ENCODE measurements at places on chromosomes 1 and 21. TPM values are rescaled to one million over a fixed set of nuclear protein-coding genes. Genes with fewer than 3 reads are reported as not detected.
A peak's percentile ranks its signal among the peaks of the same experiment; 100 is the strongest.

Gene OLFML3
- 13.5 TPM for total RNA-seq

DNA sequence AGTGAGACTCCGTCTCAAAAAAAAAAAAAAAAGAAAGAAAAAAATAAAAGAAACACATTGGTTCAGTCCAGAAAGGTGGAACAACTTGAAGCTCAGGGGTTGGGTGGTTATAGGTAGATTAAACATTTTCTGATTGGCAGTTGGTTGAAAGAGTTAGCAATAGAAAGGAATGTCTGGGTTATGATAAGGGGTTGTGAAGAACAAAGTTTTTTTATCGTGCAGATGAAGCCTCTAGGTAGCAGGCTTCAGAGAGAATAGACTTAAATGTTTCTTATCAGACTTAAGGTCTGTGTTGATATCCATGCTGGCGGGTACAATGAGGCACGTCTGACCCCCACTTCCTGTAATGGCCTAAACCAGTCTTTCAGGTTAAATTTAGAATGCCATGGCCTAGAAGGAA, 45.0 kb upstream of the PDE9A start:
- H3K27ac ChIP-seq, result no peak overlapping the region
- H3K4me1 ChIP-seq, result peaks cover 3% of the 10 kb centered on the region
- no peaks in the 10 kb centered on the region for H3K36me3 ChIP-seq
- H3K4me3 ChIP-seq, result no peak overlapping the region

- no peak for DNase-seq
- H3K36me3 ChIP-seq, result no peaks in the 10 kb centered on the region
- H3K27me3 ChIP-seq, result no peaks in the 10 kb centered on the region
- H3K4me1 ChIP-seq, result no peaks in the 10 kb centered on the region
Observed at GRCh38 chr1:98352378-98352777, 309.1 kb upstream of the SNX7 start.

DNA sequence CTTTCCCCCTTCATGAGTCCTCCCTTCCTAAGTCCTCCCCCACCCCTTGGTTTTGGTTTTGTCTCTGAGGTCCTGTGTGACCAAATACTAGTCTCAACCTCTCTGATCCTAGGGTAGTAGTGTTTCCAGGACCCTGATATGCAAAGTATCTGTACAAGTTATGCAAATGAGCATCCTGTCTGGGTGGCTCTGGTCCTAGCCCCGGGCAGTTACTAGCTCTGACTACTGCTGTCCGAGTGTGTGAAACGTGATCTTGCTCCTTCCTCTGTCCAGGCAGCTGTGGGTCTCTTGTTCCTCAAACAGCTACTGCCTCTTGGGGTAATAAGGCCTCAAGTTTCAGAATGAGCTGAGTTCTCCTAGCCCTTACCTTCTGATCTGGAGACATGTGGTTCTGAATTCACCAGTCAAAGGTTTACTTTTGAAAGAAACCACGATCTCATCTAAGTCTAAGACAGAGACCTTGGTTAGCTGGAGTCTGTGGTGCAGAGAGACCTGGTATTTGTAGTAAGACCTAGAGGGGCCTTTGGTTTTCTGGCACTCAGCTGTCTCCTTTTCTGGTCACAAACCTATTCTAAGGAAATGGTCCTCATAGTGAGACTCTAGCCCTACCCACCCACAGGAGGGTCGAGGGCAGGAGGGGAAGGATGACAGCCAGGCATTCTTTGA, 31.0 kb upstream of the IL19 start:
- DNase-seq, result no peak
- H3K36me3 ChIP-seq, result peaks cover 10% of the 10 kb centered on the region
- H3K27me3 ChIP-seq, result no peaks in the 10 kb centered on the region
- no peaks in the 10 kb centered on the region for H3K4me1 ChIP-seq
- no peak overlapping the region for H3K27ac ChIP-seq

Gene BRDT
- not detected for total RNA-seq

DNA sequence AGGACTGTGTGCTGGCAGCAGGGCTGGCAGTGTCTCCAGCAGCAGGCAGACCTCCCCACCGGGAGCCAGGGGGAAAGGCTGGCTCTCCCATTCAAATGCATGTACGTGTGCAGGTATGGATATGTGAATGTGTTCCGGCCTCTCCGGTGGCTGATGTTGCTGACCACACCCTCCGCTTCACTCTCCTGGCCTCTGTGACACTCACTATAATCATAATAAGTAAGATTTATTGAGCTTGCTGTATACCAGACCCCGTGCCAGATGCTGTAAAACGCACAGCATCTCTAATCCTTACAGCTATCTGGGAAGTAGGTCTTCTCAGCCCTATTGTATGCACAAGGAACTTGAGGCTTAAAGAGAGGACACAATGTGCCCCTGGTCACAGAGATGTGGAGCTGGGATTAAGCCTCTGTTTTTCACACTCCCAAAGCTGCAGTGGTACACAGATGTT, 20.5 kb upstream of the ARTN start:
- H3K27me3 ChIP-seq, result no peaks in the 10 kb centered on the region
- no peaks in the 10 kb centered on the region for H3K4me1 ChIP-seq
- no peaks in the 10 kb centered on the region for H3K36me3 ChIP-seq

Gene NTNG1
- 2.8 TPM for total RNA-seq

Gene CLDN8
- 7.1 TPM for total RNA-seq

- H3K36me3 ChIP-seq, result no peaks in the 10 kb centered on the region
- no peaks in the 10 kb centered on the region for H3K4me1 ChIP-seq
- DNase-seq, result no peak
- no peak overlapping the region for H3K4me3 ChIP-seq
Observed at GRCh38 chr1:98055457-98055856, 134.6 kb upstream of the DPYD start.

- H3K27ac ChIP-seq, result no peak overlapping the region
- H3K27me3 ChIP-seq, result no peaks in the 10 kb centered on the region
- peak overlapping the region; percentile 51 for H3K4me3 ChIP-seq
- DNase-seq, result no peak
- peaks cover 10% of the 10 kb centered on the region for H3K36me3 ChIP-seq
- H3K4me1 ChIP-seq, result no peaks in the 10 kb centered on the region
Observed at GRCh38 chr1:227654858-227655752, 80.0 kb downstream of the JMJD4 start.

- H3K27me3 ChIP-seq, result no peaks in the 10 kb centered on the region
- peak; percentile 25 for DNase-seq
- peaks cover 3% of the 10 kb centered on the region for H3K4me1 ChIP-seq
- H3K27ac ChIP-seq, result peak overlapping the region; percentile 65
- H3K4me3 ChIP-seq, result no peak overlapping the region
Observed at GRCh38 chr1:208207388-208208131, 36.6 kb downstream of the PLXNA2 start.

DNA sequence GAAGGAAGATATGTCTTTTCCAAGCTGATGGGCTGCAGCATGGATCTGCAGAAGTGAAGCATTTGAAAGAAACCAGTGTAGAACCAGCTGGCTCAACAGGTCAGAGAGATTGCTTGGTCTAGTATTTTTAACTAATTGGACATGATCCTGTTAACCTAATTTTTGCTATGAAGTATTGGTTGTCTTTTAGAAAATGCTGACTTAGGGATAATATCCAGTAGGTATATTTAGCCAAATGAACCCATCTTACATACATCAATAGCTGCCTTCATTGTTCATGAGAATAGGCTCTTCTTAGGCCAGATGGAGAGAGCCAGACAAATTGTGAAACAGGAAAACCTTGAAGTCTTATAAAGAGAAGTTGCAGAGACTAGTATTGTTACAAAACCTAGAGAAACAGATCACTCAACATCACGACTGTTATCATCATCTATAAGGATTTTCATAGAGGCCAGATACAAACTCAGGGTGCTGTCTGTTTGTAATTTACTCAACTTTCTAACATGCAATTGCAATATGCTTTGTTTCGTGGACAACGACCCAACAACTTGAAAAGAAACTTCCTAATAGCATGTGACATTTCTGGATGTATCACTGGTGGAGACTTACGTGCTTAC, 148.2 kb downstream of the DISC1 start:
- DNase-seq, result no peak
- no peaks in the 10 kb centered on the region for H3K36me3 ChIP-seq
- H3K4me3 ChIP-seq, result no peak overlapping the region
- no peaks in the 10 kb centered on the region for H3K27me3 ChIP-seq

Gene RCOR3
- 64.9 TPM for total RNA-seq

GRCh38 chr1:112114540-112114939, 125.1 kb upstream of the KCND3 start:
- H3K27ac ChIP-seq, result no peak overlapping the region
- H3K4me3 ChIP-seq, result no peak overlapping the region
- no peaks in the 10 kb centered on the region for H3K4me1 ChIP-seq
- no peaks in the 10 kb centered on the region for H3K27me3 ChIP-seq
- no peak for DNase-seq

Gene FCRL1
- total RNA-seq, result 5.7 TPM

DNA sequence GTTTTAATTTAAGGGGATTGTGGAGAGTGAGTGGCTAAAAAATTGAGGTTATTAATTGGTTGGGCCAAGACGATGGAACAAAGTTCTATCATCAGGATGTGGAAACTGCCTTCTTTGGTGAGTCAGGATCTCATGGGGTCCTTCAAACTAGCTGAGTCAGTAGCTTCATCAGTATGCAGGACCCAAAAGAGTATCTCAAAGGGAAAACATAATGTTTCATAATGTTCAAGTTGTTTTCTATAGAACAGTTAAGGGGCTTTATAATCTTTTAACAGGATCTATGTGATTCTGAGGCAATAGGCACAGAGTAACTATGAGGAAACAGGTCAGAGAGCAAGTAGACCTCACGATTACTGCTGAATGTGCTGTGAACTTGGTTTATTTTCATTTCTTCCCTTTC, 3.2 kb upstream of the OLFML2B start:
- peaks cover 3% of the 10 kb centered on the region for H3K27me3 ChIP-seq
- no peaks in the 10 kb centered on the region for H3K4me1 ChIP-seq
- DNase-seq, result no peak
- no peak overlapping the region for H3K4me3 ChIP-seq
- H3K27ac ChIP-seq, result no peak overlapping the region

Gene C1QA
- 238 TPM for total RNA-seq

Gene GNG4
- total RNA-seq, result not detected

GRCh38 chr1:53585129-53585528, 125.9 kb downstream of the DMRTB1 start:
- DNase-seq, result peak; percentile 58
- H3K4me3 ChIP-seq, result no peak overlapping the region
- no peaks in the 10 kb centered on the region for H3K4me1 ChIP-seq
- H3K27me3 ChIP-seq, result no peaks in the 10 kb centered on the region
- H3K36me3 ChIP-seq, result no peaks in the 10 kb centered on the region

GRCh38 chr1:58931756-58932155, 147.9 kb upstream of the JUN start:
- H3K4me1 ChIP-seq, result peaks cover 6% of the 10 kb centered on the region
- no peaks in the 10 kb centered on the region for H3K36me3 ChIP-seq
- no peak overlapping the region for H3K4me3 ChIP-seq

Gene EPHA2
- 34.2 TPM for total RNA-seq

All from kidney (tissue), 22 donors.